Body of pancreas (tissue), 4 donors: ENCODE measurements at places on chromosomes 3 and 15.

DNA sequence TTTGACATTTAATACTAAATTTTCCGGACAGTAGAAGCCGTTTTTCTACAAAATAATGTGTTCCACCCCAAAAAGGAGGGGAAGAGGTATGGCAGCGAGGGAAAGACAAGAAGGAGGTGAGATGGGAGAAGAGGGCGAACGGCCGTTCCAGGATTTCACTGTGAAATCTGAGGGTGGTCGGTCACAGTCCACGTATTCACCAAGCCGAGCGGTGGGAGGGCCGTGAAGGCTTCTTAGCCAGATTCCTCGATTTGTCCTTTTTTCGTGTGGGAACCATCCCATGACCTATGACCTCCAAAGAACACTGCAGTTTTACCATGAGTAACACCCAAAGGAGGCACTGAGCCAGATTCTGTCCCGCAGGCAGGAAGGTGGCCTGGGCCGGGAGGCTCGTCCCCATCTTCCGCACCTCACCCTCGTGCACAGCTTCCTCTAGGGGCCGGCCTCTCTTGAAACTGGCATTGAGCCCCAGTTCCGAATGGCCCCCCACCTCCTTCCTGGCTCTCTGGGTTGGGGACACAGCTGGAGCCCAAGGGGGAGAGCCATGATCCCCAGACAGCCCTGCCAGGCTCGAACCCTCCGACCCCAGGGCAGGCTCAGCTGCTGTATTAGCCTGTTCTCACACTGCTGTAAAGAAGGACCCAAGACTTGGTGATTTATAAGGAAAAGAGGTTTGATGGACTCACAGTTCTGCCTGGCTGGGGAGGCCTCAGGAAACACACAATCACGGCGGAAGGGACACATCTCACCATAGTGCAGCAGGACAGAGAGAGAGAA is 23.7 kb downstream of the XXYLT1 start:
- no peaks in the 10 kb centered on the region for H3K27me3 ChIP-seq
- no peaks in the 10 kb centered on the region for H3K4me1 ChIP-seq
- no peak overlapping the region for H3K4me3 ChIP-seq

DNA sequence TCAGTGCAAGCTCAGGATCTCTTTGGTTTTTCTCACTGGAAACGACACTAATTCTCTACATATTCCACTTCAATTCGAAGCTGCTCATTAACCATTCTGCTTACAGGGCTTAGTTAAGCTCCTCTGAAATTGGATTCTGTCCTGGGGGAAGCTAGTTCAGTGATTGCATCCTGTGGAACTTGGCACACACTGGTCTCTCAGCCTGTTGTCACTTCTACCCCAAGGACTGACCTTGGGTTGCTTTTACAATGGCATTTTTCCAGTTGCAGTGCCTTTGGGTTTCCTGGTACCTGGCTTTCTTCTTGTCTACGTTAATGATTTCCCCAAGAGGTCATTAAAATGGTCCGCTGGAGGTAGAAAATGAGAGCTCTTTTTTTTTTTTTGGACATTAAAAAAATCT is 33.3 kb upstream of the GABRB3 start:
- DNase-seq: peak; percentile 61
- H3K27me3 ChIP-seq: no peaks in the 10 kb centered on the region
- H3K27ac ChIP-seq: peak overlapping the region; percentile 45
- H3K36me3 ChIP-seq: no peaks in the 10 kb centered on the region
- peaks cover 28% of the 10 kb centered on the region for H3K4me1 ChIP-seq

DNA sequence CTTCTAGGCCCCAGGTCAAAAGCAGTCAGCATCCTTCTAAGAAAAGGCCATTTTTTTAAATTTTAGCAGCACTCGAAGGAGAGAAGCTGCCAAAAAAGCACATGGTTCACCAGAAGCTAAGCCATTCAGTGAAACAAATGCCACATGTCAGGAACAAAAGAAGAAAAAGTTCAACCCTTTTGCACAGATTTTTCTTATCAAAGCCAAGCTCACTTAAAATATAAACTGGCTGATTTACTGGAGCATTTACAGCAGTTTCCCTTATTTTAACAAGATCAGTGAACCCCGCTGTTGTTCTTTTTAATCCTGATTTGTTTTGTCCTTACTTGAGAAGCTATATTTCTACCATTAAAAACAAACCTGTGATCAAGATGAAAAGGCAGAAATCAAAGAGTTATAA is 46.5 kb upstream of the SYNPR start:
- H3K4me1 ChIP-seq: no peaks in the 10 kb centered on the region
- no peaks in the 10 kb centered on the region for H3K36me3 ChIP-seq
- H3K4me3 ChIP-seq: no peak overlapping the region
- no peaks in the 10 kb centered on the region for H3K27me3 ChIP-seq

DNA sequence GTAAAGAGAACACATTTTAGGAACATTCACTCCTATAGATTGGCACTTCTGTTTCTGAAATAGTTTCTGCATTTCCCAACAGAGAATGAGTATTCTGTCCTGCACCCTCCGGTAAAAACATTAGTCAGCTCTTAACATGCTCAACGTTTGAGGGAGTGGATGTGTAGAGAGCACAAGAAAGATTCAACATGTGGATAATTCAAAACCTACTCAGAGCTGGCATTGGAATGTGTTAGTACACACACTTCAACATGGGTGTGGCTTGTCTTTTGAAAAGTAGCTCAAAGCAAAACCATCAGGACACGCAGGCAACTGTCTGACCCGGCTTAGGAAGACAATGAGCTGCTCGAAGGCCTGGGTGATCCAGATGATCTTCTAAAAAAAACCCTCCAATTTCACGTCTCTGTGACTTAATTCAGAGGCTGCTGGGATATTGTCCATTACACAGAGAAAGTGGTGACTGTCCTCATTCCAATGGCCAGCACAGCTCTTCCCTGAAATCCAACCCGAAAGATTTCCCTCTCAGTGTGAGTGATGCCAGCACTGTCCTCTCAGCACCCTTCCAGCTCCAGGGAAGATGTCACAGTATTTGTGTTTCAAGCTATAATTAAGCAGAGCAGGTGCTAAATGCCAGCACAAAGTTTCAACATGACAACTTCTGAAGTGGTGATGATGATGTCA is 18.1 kb downstream of the FBN1 start:
- no peaks in the 10 kb centered on the region for H3K36me3 ChIP-seq
- no peak for DNase-seq
- H3K27ac ChIP-seq: no peak overlapping the region
- no peaks in the 10 kb centered on the region for H3K27me3 ChIP-seq

- no peak for DNase-seq
- H3K27ac ChIP-seq: no peak overlapping the region
- no peaks in the 10 kb centered on the region for H3K27me3 ChIP-seq
- H3K36me3 ChIP-seq: no peaks in the 10 kb centered on the region
Observed at GRCh38 chr3:186757214-186757613, 26.2 kb upstream of the EIF4A2 start.

DNA sequence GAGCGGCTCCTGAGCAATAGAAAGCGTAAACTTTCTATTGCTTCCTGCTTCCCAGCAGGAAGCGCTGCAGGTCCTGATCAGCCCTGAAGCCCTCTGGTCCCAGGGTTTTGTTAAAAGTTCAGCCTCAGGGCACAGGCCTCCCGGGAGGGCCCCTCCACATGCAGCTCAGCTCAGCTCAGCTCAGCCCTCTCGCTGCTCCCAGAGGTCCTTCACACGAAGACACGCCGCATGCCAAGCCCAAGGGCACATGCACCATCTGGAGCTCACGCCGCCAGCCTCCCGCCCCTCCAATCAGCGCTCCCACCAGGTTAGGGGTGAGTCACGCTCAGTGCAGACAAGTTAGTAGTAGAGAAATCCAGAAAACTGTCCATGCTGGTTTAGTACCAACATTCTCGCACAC is 12.7 kb downstream of the TKT start:
- H3K27me3 ChIP-seq: no peaks in the 10 kb centered on the region
- peak; percentile 63 for DNase-seq
- no peaks in the 10 kb centered on the region for H3K36me3 ChIP-seq
- H3K4me1 ChIP-seq: peaks cover 74% of the 10 kb centered on the region
- peak overlapping the region; percentile 69 for H3K27ac ChIP-seq
